ENCODE measurements at places on chromosomes 1 and 21.

- no peak for DNase-seq
These were observed 248.9 kb downstream of the NTNG1 start for GRCh38 chr1:107389410-107390396.

DNA sequence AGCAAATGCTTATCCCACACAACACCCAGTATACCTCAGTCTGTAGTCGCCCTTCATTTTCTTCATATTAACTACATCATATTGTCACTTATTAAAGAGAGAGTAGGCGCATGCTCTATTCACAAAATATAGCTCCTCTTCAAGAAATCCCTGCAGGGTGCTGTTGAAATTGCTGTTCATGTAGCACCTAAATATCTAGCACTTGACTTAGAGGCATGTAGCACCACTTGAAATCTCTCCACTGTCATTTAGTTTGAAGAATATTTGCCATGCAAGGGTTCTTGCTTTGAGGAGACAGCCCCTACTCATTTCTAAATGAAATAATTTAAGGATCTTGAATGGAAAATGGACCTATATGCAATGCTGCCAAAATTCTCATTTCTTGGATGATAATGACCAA, 20.9 kb upstream of the LRRC8B start:
- DNase-seq, result no peak

DNA sequence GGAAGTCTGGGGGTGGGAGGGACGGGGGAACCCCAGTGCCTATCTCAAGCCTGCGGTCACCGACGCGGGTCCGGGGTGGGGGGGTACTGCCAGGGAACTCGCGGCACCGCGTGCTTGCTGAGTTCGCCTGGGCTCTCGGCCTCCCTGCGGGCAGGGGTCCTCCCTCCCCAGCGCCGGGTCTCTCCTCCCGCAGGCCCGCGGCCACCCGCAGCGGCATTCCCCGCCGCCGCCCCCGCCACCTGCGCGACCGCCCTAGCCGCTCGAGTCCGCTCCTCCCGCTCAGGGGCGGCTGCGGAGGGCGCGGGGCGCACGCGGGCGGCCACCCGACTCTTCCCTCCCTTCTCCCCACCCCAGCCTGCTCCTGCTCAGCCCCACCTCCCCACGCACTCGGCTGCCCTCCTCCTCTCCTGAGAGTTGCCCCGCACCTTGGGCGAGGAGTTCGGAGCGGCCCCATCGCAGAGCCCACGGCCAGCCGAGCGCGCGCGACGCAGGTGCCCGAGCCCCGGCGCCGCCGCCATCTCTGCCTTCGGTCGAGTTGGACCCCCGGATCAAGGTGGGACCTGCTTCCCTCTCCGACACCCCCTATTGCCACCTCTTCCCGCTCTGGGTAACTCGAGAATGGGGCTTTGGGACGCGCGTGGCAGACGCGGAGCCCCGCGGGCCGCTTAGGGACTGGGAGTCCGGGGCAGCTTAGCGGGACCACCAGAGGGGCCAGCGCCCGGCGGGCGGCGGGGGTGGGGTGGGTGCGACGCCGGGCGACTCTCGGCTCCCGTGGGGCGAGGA, 105.0 kb downstream of the LEPR start:
- DNase-seq, result no peak

DNA sequence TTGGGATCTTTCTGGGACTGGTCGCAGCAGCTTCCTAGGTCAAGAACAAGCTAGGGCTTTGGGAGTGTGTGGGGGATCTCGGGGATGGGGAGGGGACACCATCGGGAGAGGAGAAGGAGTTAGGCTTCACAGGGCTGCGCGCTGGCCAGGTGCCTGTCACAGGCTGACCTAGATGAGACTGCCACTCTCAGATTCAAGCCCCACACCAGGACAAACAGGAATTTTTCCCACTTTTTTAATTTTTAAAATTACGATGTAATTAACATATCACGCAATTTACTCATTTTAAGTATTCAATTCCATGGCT, 180.6 kb downstream of the CAMTA1 start:
- no peak for DNase-seq

DNA sequence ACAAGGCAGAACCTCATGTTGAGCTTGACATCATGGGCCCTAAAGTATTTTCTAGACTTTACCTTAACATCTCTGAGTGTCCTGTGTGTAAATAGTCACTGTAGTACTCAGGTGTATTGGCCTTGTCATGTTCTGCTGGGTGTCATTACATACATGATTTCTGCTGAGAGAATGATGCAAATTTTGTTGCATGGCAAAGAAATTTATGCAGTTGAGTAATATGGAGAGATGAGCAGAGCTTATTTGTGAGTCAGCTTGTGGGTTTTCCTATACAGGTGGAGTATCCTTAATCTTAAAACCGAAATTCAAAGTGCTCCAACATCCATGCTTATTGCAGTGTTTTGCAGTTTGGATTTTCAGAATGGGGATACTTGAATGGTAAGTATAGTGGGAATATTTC, 36.6 kb downstream of the RGL1 start:
- DNase-seq, result no peak

Data from breast epithelium (tissue), 4 donors.